ENCODE measurements at places on chromosomes 16 and 17. TPM values are rescaled to one million over a fixed set of nuclear protein-coding genes. Genes with fewer than 3 reads are reported as not detected.

DNA sequence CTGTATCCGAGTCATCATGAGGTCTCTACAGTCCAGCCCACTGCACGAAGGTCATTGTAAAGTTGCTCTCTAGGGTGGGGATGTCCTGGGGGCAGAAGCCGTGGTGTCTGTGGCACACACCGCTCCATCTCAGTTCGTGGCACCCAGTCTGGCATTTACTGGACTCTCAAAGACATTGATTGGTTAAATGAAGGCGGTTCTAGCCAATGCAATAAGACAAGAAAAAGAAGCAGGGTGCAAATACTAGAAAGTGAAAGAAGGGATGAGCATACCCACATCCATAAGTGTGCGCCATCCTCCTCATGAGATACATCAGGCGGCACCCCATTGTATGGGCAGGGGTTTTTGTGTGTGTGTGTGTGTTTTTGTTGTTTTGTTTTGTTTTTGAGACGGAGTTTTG, 10.7 kb upstream of the ATP2A3 start:
- no peak for DNase-seq

DNA sequence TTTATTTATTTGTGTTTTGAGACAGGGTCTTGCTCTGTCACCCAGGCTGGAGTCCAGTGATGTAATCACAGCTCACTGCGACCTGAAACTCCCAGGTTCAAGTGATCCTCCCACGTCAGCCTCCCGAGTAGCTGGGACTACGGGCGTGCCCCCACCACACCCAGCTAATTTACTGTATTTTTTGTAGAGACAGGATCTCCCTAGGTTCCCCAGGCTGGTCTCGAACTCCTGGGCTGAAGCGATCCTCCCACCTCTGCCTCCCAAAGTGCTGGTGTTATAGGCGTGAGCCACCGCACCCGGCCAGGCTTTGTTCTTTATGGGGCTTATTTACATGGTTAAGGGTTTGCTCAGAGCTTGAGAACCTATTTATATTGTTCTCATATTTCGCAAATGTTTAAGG, 5.8 kb upstream of the MEIOB start:
- no peak for DNase-seq

GRCh38 chr16:11635679-11636171, 32.5 kb upstream of the SNN start:
- DNase-seq = no peak

- no peak for DNase-seq
Observed at GRCh38 chr16:68259007-68259825, 5.1 kb upstream of the SLC7A6 start.

DNA sequence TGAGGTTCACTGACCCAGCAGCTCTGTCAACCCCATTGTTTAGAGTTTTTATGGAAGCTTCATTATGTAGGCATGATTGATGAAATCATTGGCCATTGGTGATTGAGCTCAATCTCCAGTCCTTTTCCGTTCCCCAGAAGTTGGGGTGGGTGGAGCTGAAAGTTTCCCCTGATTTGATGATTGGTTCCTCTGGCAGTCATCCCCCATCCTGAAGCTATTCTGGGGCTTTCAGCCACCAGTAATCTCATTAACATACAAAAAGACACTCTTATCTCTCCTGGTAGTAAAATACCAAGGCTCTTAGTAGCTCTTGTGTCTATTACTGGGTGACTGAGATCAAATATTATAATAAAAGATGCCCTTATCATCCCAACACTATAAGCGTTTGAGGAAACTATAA, 67.1 kb downstream of the TANC2 start:
- DNase-seq = no peak

DNA sequence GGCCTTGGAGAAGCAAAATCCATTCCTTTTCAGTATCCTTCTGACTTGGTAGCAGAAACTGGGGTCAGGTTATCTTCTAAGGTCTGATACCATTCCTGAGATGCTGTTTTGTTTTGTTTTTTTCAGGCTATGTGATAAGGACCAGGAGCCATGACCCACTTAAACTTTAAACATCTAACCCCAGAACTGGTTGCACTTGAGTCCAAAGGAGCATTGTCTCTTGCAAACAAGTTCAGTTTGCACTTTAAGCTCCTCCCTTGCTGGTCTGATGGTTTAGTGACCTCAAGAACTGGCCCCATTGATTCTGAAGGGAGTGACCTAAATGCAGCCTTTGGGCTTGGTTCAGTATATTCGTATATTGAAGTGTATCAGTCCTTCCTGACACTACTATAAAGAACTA, 75.2 kb downstream of the ERCC4 start:
- no peak for DNase-seq

The PPY gene
- not detected for total RNA-seq

DNA sequence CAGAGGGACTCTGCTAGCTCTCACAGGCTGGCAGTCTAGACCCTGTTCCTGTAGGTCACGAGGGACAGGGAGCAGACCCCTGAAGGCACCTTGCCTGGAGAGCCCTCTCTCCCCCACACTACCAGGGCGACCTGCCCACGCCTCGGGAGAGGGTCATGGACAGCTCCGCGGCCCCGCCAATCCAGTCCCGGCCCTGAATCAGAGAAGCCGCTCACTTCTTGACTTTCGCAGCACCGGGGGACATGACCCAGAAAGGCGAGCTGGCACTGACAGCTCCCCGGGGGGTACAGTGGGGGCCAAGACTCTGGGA, 5.1 kb downstream of the KIFC3 start:
- DNase-seq = no peak

GRCh38 chr17:48131216-48131824, 23.8 kb downstream of the SNX11 start:
- DNase-seq = peak; percentile 63

DNA sequence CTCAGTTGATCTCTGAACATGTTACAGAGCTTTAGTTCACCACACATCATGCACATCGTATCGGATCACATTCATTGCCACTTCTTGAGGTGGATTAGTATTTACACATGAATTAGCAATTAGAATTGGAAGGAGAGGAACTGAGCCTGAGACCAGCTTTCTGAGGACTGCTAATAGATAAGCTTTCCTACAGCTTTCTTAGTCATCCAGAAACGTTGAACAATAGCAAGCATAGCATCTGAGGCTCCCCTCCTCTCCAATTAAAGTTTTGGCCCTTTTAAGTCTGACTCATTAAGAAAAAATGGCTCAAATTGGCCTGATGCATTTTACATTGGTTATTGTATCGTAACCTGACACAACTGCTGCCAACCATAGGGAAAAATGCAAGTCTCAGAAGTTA, 1130.4 kb downstream of the CDH8 start:
- DNase-seq = no peak

GRCh38 chr17:10094797-10095196, 103.6 kb downstream of the GAS7 start:
- no peak for DNase-seq

DNA sequence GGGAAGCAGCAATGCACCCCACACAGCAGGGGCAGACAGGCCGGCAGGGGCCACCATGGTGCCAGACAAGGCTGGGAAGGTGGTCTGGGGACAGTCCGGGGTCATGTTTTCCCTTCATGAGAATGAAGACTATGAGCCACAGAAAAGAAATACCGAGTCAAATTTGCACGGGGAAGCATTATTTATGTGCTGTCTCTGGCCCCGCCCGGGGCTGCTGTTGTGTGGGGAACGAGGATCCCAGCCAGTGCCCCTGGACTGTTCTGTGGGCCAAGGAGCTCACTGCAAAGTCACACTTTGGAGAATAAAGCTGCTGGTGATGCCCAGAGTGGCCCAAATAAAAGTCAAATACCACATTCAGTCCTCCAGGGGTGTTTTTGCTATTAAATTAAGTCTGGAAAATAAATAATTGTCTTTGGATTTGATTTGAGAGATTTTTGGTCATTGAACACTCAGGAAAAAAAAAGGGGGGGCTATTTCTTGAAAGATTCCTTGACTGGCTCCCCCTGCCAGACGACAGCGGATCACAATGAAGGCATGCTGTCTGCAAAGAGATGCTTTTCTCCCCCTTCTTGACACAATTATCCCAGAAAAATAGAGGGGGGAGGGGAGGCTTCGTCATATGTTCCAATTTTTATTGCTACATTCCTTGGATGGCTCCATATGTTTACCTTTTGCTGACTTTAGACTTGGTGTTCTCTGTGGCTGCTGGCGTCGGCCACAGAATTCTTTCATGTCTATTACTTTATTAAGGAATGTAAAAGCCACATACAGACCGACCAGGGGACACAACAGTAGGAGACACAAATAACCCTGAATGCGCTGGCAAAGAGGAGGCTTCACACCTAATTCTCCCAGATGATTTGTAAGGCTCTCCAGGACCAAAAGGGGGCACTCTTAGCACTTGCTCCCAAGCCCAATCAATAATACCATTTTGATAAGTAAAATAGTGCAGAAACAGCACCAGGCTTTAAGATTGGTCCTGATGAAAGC, 27.1 kb upstream of the ANKFN1 start:
- peak; percentile 56 for DNase-seq

DNA sequence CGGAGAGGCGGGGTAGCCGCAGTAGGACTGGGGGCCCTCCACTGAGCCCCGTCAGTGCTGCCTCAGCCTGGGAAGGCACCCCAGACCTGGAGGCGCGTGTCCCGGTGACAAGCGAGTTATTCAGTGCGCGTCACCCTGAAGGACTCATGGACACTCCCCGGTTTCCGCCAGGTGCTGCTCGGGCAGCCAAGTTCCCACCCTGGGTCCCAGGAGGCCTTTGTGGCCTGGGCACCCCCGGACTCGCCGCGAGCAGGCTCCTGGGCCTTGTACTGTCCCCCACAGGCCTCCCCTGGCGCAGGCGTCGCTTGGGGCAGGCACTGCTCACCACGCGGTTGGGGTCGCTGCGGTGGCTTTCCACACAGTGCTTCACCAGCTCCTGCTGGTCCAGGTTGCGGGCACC, 7.6 kb downstream of the RNF166 start:
- DNase-seq = no peak

The TBC1D3I gene
- 1.3 TPM for total RNA-seq

The TMEM220 gene
- 10.4 TPM for total RNA-seq

DNA sequence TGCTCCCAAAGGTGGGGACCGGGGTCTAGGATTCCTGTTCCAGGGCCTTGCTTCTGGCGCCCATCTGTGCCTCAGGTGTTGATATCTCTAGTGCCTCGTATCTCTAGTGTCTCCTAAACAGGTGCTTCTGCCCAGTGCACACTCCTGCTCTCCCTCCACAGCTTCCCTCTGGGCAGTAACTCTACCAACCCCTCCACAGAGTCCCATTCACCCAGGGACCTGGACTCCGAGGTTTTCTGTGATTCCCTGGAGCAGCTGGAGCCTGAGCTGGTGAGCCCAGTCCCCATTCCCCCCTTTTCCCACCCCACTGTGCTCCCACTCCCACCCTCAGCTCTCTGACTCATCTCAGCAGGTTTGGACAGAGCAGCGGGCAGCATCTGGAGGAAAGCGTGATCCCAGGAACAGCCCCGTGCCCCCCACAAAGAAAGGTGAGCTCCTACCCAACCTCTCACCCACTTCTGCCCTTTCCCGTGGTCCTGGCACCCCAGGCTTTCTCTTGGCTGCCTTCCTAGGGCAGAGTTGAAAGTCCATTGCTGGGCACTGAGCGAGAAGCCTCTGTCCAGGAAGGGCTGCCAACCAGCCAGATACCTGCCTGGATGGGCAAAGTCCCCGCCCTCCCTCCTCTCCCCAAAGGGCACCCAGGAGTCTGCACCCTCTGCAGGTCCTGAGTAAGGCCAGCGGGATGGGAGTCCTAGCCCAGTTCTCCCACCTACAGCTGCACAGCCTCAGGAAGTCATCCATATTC, 2.2 kb downstream of the ACBD4 start:
- DNase-seq = no peak

The TMEM88 gene
- total RNA-seq = 39.2 TPM

DNA sequence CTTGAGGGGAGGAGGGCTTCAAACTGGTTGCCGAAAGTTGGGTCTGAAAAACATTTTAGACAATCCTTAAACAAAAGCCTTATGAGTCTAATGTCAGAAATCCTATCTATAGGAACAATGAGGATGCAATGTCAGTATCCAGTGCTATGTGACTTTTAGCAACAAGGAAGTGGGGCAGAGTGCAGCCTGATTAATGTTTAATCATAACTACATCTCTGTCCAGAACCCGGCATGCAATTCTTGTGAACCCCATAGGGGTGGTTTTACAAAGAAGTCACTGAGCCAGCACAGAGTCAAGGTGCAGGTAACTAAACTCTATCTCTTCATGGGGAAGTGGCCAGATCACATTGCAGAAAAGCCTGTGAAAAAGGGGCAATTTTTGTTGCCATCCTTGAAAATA, 267.5 kb downstream of the HS3ST4 start:
- no peak for DNase-seq

GRCh38 chr16:27698266-27698665, 148.3 kb downstream of the KATNIP start:
- no peak for DNase-seq

The GPRC5C gene
- not detected for total RNA-seq

The CIBAR2 gene
- not detected for total RNA-seq

- DNase-seq = peak; percentile 9
Observed at GRCh38 chr17:55654821-55655220, 67.8 kb downstream of the TMEM100 start.

- no peak for DNase-seq
Observed at GRCh38 chr17:8557176-8557806, 73.2 kb downstream of the MYH10 start.

DNA sequence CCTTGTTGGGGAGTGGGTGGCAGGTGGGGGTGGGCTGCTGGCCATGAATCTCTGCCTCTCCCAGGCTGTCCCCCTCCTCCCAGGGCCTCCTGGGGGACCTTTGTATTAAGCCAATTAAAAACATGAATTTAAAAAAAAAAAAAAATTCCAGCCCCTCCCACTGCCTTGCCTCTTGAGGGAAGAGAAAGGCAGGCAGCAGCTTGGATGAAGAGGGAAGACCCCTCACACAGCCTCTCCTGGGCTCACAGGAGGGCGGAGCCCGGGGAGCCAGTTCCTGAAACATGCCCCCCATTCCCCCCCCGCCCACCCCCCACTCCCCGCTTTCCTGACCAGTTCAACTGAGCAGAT, 1.8 kb upstream of the TCAP start:
- DNase-seq = no peak

GRCh38 chr16:73997971-73998370, 298.6 kb upstream of the PSMD7 start:
- DNase-seq = no peak

DNA sequence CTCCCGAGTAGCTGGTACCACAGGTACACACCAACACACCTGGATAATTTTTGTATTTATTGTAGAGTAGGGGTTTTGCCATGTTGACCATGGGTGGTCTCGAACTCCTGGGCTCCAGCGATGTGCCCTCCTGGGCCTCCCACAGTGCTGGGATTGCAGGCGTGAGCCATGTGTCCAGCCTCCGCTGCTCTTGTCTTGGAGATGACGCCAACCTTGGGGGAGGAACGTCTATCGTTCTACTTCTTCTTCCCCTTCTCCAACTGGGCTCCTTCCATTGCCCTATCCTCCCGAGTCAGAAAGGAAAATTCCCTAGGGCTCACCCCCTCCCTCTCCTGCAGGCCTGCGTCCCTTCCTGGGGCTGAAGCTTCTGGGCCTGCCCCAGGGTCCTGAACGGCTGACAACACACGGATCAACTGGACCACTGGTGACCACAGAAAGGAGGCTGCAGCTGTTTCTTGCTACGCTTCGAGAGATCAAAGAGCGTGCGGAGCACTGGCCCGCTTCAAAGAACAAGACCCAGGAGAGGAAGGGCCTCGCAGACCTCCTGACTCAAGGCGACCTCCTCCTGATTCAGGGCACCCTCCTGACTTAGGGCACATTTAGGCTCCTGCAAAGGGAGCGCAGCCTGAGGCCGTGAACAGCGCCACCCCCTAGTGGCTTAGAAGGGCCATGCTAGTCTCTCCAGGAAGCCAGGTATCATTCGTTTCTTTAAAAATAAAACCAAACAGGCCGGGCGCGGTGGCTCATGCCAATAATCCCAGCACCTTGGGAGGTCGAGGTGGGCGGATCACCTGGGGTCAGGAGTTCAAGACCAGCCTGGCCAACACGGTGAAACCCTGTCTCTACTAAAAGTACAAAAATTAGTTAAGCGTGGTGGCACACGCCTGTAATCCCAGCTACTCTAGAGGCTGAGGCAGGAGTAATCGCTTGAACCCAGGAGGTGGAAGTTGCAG, 48.5 kb upstream of the HELZ start:
- peak; percentile 54 for DNase-seq

The DYNLRB2 gene
- not detected for total RNA-seq
